Epithelial cell of proximal tubule (primary cell): ENCODE measurements at places on chromosomes 4 and X. TPM values are rescaled to one million over a fixed set of nuclear protein-coding genes. Genes with fewer than 3 reads are reported as not detected.

DNA sequence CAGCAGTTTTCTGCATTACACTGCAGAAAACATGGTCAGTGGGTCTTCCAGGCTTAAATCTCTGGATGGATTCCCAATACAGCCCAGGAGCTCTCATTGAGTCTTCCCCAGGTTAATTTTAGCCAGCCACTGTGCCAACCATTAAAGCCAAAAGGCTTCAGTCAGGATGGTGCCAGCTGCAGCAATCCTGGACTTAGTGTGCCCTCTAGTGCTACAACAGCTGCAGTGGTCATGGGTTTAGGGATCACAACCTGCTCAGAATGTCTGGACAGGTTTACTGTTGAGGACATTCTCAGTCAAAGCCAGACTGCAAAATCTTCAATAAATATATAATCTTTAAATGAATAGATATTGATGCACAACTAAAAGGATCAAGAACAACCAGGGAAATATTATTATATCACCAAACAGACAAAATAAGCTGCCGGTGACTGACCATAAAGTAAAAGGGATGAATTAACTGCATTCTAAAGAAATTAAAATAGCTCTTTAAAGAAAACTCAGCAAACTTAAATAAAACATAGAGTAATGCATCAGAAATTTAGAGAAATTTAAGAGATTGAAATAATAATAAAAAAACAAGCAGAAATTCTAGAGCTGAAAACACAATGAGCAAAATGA, 639.9 kb downstream of the SPOCK3 start:
- no peak for DNase-seq

- DNase-seq: no peak
Measured at GRCh38 chrX:46311581-46312120, 233.6 kb downstream of the ZNF674 start.

The RAB39B gene
- total RNA-seq: 0.36 TPM in 1 of 2 replicates, not detected in the other

The SHROOM4 gene
- total RNA-seq: 3.2 and 4.2 TPM in 2 replicates

The AVPR2 gene
- 0.22 and 1.4 TPM in 2 replicates for total RNA-seq

GRCh38 chr4:6110681-6111353, 89.5 kb downstream of the JAKMIP1 start:
- DNase-seq: no peak

DNA sequence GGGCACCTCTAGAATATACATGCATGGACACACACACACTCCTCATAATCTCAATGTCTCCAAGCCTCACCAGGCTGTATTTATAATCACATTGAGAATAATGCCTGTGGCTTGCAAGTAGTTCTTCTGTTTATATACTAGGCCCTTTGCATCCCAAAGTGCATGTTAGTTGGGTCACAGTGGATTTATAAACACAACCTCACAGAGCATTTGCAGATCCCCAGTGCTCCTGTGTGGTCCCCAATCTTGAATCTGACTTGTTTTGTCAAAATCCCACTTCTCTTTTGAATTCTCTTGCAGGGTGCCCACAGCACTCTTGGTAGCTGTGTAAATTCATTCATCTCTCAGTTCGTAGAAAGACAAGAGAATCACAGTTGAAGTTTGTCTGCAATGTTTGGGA, 49.6 kb upstream of the PROM1 start:
- no peak for DNase-seq

- no peak for DNase-seq
Measured at GRCh38 chrX:70038515-70038914, 11.2 kb downstream of the AWAT2 start.

- no peak for DNase-seq
Measured at GRCh38 chrX:31350808-31351074, 278.9 kb upstream of the FTHL17 start.

The VCX3B gene
- total RNA-seq: not detected in 2 replicates

The ART3 gene
- not detected in 2 replicates for total RNA-seq

DNA sequence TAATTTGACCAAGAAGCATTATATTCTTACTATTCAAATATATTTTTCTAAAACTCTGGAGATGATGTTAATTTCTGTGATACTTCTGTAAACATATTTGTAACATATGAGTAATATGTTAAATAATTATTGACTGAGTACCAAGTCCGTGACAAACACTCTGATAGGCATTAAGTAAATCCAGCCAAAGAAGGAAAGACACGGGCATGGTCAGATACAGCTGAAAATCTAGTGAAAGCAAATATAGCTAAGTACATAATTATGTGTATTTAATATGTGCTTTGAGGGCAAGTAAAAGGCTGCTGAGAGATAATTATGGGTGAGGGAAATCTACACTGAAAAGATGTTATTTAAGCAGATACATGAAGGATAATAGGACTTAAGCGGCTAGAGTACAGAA, 1263.6 kb upstream of the ADGRL3 start:
- no peak for DNase-seq

- no peak for DNase-seq
Measured at GRCh38 chr4:5899396-5899795, 6.5 kb upstream of the CRMP1 start.

GRCh38 chrX:149275836-149276235, 229.3 kb downstream of the IDS start:
- DNase-seq: no peak
